ENCODE measurements at places on chromosomes 11 and 22.

DNA sequence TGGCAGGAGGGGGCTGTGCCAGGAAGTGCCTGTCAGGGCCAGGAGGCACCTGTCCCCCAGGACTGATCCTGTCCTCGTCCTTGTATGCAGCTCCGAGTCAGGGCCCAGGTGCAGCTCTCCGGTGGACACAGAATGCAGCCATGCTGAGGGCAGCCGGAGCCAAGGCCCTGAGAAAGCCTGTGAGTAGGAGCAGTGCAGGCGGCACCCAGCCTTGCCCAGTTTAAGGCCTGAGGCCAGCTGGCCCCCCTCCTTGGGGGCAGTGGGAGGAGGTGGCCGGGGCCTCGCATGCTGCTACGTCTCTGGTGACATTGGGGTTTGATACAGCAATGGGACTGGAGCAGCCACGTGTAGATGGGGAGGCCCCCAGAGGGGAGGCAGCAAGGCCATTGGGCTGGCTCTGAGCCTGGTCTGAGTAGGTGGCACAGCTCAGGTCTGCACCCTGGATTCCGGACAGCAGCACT, 34.9 kb downstream of the SBF1 start:
- no peak for DNase-seq

DNA sequence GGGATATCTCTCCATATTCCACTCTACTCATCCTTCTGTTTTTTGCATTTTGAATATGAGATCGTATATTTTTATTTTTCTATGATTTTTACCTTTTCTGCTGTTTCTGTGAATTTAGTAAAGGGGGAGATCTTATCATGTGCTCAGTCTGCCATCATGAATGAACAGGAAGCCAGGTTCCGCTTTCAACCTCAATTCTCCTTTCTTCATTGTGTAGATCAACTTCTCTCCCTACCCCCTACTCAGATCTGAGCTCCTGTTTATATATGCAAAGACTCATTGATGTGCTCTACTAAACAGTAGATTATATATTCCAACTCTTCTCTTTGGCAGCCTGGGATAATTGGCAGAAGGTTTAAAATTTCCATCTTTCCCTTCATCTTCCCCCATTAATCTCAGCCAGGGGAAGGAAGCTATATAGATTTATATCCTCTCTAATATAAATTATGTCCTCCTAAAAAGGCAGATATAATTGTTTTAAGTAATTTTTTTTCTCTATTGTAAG, 336.7 kb upstream of the PLET1 start:
- DNase-seq = no peak

- no peak for DNase-seq
Observed at GRCh38 chr11:60785806-60786361, 751 bp downstream of the MS4A10 start.

- no peak for DNase-seq
Observed at GRCh38 chr11:721247-721740, 15.3 kb downstream of the EPS8L2 start.

DNA sequence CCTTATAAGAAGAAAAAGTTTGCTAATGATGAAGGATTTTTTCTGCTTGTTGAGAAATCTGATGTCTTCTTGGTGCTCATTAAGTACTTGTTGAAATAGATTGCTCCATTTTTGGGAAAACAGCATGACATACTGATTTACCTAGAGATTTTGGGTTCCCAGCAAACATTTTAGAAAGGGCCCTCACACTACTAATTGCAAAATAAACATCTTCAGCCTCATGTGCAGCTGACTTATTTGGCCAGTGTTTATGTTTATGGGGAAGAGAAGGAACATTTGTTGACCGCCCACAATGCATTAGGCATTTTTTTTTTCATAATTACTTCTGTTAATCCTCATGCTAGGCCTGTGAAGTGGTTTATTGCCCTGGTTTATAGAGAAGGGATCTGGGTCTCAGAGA, 40.1 kb downstream of the LDLRAD3 start:
- DNase-seq = no peak

GRCh38 chr11:79352349-79352703, 88.5 kb downstream of the TENM4 start:
- no peak for DNase-seq

GRCh38 chr22:37105990-37106389, 3.5 kb downstream of the TMPRSS6 start:
- no peak for DNase-seq

- no peak for DNase-seq
Observed at GRCh38 chr22:37681556-37682049, 4.5 kb upstream of the NOL12 start.

GRCh38 chr11:35617687-35618496, at the start of gene FJX1:
Gene FJX1, plus strand, starts transcription at chr11:35618460. Its CDS starts 177 bp downstream, at chr11:35618637.
- peak; percentile 72 for DNase-seq

GRCh38 chr11:126969865-126970479, 30.6 kb downstream of the KIRREL3 start:
- DNase-seq = no peak

- DNase-seq = peak; percentile 86
Observed at GRCh38 chr11:129861702-129862522, 33.5 kb downstream of the NFRKB start.

DNA sequence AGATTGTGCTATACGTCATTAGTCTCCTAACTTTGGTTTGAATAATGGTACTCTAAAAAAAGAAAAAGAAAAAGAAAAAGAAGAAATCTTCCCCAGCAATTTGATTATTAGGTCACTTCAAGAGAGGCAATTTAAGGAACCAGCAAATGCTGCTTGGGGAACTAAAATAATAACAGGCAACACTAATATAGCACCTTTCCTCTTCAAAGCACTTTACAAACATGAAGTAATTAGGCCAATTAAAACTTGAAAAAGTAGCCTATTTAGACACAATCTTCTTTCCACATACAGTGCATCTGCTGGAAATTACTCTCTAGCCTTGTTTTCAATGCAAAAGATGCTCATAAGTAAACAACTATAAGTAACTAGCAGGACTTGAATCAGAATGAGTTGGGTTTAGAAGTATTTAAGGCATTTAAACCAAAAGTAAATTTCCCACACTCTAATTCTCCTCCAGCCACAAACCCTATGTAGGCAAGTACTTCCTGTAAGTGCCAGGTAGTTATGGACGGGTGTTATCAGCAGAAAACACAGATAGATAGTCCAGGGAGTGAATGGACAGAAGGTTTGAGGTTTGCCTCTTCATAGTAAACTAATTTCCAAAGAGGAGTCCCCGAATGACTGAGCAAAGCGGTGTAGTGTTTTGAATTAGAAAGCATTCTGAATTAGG, 44.5 kb downstream of the LRRC4C start:
- no peak for DNase-seq

- no peak for DNase-seq
Observed at GRCh38 chr11:40405614-40406013, 1053.8 kb downstream of the LRRC4C start.

- DNase-seq = no peak
Observed at GRCh38 chr11:101187748-101188147, 58.1 kb upstream of the PGR start.

GRCh38 chr11:74279256-74279655, 32.2 kb downstream of the P4HA3 start:
- DNase-seq = no peak

DNA sequence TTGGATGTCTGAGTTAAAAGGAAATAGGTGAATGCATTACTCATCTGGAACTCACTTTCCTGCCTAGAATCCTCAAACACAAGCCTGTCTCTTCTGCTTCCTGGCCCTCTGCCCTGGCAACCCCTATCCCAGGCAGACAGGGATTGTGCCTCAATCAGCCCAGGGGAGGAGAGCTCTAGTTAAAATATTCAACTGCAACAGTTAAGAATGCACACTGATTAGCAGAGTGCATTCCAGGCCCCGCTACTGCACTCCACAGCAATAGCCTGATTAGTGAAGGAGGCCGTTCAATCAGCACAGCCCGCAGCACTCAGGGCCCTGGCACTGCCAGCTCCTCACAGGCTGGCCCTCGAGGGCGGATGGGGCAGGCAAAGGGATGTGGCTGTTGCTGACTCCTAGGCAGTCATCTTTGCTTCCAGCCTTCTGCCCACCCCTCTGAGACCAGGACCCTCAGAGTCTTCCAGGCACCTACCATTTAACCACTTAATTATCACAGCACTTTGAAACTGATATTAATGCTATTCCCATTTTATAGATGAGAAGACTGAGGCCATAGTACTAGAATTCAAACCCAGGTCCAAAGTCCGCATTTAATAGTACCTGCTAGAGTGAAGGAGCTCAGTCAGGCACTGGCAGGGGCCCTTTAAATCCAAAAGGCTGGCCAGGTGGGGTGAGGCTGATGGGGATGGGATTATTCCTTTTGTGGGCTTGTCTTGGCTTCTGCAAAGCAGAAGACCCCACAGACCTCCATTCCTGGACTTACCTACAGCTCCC, 435.3 kb downstream of the SOX6 start:
- DNase-seq = no peak

- DNase-seq = no peak
Observed at GRCh38 chr11:119999220-119999619, 138.7 kb downstream of the TRIM29 start.

DNA sequence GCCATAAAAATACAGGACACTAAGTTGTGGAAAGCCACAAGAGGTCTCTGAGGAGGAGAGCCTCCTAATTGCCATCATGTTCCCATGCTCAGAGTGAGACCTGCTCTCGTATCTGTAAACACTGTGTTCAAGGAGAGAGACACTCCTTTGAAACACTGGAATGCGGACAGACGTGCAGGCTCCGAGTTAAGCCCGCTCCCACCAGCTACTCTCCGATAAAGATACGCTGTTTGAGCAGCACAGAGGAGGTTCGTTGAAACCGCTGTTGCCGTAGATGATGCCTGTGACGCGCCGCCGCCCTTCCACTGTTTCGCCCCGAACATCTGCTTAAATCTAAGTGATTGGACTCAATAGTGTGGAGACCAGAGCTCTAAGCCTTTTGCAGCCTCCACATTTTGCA, 25.1 kb downstream of the NUP50 start:
- DNase-seq = no peak

DNA sequence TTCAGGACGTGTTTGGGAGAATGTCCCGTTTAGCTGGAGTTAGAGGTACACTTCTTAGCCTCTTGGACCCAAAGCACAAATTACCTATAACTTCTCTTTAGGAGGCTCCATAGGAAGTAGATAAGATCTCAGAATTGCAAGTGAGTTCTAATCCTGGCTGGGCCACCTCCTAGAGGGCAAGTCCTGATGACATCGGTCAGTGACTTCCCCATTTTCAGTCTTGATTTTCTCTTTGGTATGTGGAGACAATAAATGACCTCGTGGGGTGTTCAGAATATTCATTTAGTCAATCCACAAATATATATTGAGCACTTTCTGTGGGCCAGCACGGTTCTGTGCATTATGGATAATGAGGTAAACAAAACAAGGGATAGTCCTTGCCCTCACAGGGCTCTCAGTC, 208.6 kb downstream of the CWF19L2 start:
- DNase-seq = no peak

GRCh38 chr11:32829680-32830412, at the start of gene PRRG4:
Gene PRRG4, plus strand, starts transcription at chr11:32829927. Its CDS starts 603 bp downstream, at chr11:32830530.
- no peak for DNase-seq

DNA sequence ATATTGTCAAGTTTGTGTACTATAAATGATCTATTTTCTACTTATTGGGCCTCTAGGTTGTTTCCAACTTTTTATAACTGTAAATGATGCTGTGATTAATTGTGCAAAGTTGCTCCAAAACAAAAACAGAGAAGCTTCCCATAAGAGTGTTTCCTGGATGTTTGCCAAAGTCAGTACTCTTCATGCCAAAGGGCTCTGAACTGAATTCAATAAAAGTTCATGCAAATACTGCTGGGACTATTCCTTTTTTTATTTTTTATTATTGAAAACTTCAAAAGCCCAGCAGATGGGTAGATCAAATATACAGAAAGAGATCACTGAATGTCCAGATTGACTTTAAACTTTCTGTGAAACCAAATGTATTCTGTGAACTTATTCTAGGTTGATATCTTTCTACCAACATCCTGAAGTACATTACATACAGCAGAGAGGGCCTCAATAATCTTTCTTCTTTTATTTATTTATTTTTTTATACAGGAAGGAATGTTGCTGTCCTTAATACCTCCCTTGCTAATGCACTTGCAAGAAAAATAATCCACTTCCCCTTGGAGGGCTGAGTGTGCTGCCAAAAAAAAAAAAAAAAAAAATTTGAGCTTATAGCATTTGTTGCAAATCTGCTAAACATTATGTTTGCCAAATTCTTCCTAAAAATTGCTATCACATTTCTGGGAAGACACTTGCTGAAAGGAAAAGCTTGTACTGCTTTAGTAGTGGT, 53.0 kb downstream of the CTSC start:
- DNase-seq = no peak

GRCh38 chr11:112789481-112789880, 171.7 kb upstream of the NCAM1 start:
- DNase-seq = no peak

DNA sequence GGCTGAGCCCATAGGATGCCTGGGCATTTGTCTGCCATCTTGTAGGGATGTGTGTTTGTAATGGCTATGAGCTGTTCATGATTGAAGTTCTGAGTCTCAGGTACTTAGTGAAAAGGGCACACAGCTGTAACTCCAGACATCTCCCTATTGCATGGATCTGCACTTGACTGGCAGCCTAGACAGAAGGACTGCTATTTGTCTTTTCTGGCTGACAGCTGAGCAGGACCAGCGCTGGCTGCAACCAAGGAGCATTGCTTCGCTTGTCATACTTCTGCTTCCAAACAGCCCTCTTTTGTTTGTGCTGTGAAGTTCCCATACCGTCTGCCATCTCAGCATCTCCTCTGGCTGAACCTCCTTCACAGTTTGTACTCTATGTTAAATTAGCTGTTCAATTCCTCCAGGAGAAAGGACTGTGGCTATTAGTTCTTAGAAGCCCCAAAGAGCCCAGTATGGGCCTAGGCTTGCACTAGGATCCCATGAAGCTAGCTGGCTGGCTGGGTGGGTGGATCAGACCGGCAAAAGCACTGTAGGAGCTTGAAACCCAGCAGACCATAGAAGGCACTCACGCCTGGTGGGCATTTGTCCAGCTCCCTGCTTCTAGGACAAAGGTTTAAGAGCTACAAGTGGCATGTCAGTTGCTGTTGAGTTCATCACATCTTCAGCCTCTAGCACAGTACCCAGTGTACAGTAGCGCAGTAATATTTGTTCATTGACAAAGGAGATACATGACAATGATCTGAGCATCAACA, 20.4 kb downstream of the HIRA start:
- no peak for DNase-seq

GRCh38 chr11:128757235-128757711, 63.4 kb downstream of the FLI1 start:
- DNase-seq = no peak

DNA sequence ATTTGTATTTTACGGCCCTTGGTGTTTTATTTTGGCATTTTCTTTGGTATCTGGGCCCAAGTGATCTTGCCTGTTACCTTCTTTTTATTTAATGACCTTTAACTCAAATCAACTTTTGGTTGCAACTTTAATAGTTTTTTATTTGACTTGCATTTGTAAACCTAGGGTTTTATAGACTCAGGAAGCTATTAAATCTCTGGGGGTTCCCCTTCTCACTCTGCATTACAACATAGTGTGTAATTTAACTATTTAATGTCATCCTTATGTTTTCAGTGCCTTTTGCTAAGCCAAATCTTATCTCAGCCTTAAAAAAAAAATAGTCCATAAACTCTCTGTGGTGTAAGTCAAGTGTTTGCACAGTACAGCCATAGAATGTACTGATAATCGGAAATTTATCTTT, 3.4 kb downstream of the FJX1 start:
- DNase-seq = no peak

- no peak for DNase-seq
Observed at GRCh38 chr22:42700901-42701300, 19.8 kb downstream of the A4GALT start.

GRCh38 chr22:43396934-43397457, 14.8 kb upstream of the MPPED1 start:
- no peak for DNase-seq

GRCh38 chr11:73323464-73323863, 15.4 kb downstream of the ARHGEF17 start:
- no peak for DNase-seq

- no peak for DNase-seq
Observed at GRCh38 chr11:17812091-17812864, 77.7 kb downstream of the KCNC1 start.
